Suppressor macrophage (primary cell): ENCODE measurements at places on chromosomes 5 and 9.
A peak's percentile ranks its signal among the peaks of the same experiment; 100 is the strongest.

GRCh38 chr9:22240619-22241018, 206.0 kb upstream of the DMRTA1 start:
- DNase-seq = peak; percentile 48

DNA sequence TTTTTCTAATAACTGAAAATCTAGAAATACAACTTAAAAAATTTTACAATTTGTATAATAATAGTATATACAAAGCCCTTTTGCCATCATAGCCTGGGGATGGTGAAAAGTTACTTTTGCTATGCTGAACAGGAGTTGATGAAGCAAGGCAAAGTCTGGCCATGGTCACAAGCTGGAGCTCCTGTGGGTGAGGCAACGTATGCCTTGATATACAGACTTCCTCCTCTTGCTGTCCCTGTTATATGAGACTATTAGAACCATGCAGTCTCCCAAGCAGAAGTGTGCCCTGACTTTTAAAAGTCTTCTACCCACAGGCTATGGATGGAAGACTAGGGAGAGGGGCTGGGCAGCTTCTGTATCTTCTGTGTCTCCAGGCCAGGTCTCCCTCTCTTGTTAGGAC, 15.7 kb downstream of the FAM151B start:
- DNase-seq = peak; percentile 87

DNA sequence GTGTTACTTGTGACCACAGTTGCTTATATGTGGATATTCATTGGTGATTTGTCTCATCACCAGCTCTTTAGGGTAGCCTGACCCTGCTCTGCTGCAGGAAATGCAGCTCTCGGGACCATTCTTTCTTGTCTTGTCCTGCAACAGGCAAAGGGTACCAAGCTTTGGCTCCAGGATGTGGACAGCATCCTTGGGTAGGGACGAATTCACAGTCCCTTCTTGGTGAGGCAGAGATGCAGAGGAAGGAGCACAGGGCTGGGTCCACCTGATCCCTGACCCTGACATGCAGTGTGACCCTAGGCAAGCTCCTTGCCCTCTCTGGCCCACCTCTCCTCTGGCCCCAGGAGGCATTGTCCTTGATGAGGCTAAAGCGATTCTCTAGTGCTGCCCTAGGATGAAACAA, 37.0 kb upstream of the SYNPO start:
- DNase-seq = no peak

GRCh38 chr5:141677415-141677814, 4.6 kb downstream of the ARAP3 start:
- DNase-seq = no peak

GRCh38 chr9:130871395-130872062, 25.1 kb downstream of the QRFP start:
- no peak for DNase-seq

DNA sequence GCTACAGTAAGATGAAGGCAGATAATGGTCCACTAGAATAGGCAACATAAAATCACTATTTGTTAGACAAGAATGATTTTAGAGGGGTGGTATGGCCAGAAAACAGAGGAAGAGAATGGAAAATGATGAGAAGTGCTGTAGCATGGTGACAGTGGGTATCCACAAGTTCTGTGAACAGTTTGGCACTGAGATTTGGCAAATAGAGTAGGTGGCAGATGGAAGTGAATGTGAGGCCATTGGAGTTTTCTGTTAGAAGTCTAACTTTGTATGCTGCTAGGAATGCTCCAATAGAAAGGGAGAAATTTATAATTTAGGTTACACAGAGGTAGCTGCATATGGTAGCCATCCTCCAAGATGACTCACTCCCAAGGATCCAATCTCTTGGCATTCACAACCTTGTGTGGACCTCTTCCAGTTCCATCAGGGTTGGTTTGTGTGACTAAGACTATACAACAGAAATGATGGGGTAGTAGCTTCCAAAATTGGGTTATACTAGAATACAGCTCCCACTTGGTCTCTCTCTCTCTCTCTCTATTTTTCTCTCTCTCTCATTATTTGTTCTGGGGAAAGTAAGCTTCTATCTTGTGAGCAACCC, 646.9 kb upstream of the ZNF608 start:
- DNase-seq = no peak

GRCh38 chr9:98983295-98984268, 39.9 kb downstream of the COL15A1 start:
- DNase-seq = no peak

DNA sequence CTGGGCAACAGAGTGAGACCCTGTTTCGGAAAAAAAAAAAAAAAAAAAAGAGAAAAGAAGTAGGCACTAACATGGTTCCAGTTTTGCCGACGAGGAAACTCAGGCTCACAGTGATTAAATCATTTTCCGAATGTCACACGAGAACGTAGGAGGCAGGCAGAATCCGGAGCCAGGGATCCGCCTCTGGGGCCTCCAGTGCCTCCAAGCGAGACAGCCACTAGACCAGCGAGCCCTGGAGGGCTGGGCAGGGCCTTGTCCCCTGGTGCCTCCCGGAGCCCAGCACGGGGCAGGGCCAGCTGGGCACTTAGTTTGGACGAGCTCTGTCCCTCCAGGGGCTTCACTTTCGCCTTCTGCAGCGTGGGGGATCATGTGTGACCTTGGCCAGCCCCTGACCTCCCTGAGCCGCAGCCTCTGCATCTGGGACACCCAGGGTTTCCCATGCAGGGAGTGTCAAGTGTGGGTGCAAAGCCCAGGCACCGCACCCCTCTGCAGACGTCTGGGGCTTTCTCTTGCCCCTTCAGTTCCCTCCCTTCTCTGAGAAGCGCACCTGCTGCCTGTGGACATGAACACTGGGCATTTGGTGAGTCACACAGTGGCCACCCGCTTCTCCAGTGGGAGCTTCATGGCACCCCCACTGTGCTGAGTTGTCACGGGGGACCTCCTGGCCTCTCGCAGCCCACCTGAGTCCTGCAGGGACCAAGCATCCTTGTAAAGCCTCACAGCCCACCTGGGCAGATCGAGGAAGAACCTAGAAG, 80.3 kb downstream of the RXRA start:
- peak; percentile 73 for DNase-seq

DNA sequence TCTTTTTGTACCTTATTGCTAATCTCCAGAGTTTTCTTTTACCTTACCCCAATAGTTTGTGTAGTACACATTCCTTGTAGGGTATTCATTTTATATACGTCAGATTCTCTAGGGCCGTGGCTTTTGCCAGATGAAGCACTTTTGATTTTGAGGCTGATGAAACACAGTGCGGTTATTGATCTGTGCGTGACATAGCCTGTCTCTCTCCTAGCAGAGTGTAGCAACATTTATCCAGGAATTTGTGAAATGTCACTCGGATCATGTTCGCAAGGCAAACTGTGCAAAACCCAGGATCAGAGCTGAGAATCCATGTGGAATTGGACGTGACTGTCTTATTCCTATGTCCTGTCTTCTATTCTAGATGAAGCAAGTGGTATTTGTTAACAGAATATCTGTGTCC, 142.0 kb upstream of the SH3GL2 start:
- DNase-seq = no peak

DNA sequence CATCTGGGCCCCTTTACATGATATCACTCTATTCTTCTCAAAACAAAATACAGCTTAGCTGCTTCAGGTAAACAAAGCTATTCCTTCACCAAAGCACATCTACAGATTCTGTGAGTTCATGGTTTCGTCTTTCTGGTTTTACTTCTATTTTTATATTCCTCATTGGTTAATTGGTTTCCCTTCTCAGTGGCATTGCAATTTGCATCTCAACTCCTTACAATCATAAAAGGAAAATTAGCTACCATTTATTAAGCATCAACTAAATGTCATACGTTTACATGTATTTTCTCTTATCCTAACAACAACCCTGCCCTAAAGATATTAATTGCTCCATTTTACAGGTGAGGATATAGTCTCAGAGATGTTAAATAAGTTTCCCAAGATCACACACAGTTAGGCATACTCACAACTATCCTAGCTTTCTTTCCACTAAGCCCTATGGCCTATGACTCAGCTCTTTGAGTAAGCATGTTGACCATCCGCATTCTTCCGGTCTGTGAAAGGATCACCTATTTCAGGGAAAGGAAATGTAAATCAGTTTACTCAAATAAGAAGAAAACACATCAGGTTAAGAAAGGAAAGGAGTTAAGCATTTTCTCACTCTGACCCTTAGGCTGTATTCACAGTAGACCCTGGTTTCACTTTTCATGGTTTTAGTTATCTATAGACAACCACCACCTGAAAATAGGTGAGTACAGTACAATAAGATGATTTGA, 146.1 kb downstream of the CAAP1 start:
- no peak for DNase-seq

DNA sequence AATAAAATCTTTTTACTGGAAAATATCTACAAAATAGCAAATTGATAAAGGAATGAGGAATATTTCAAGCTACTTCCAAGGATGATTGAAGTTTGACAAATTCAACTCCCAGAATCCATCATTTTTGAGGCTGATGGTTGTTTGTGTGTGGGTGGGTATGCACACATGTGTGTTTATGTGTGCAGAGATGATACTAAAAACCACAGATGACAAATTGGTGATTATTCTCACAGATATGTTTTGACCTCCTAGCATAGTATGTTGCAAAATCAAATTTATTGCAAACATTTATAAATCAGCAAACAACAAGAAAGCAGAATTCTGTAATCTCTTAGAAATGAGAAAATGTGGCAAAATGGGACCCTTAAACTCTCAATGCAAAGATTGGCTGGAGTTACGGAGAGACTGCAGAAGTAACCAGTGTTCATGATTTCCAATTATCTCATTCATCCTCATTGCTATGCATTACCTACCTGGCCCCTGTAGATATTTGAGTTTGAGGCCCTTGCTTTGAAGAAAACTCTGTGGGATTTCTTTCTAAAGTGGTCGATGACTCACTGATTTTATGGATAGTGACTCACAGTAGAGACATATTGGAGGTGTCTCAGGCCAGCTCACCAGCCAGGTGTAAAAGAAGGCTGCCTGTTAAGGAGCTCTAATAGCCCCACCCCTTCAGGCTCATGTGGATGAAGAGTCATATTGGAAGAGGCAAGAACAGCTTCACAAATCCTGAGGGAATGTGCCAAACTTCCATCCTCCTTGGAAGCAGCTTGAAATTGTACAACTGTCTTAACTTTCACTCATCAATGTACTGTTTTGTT, 44.6 kb upstream of the TMC1 start:
- DNase-seq = no peak

GRCh38 chr5:73204332-73204731, 31.3 kb downstream of the TMEM174 start:
- no peak for DNase-seq

- no peak for DNase-seq
Observed at GRCh38 chr5:134410822-134411221, 859 bp downstream of the CDKN2AIPNL start.

- DNase-seq = no peak
Observed at GRCh38 chr5:142290577-142291299, 34.1 kb downstream of the SPRY4 start.

- DNase-seq = no peak
Observed at GRCh38 chr9:120360510-120360909, 219.5 kb downstream of the CDK5RAP2 start.

DNA sequence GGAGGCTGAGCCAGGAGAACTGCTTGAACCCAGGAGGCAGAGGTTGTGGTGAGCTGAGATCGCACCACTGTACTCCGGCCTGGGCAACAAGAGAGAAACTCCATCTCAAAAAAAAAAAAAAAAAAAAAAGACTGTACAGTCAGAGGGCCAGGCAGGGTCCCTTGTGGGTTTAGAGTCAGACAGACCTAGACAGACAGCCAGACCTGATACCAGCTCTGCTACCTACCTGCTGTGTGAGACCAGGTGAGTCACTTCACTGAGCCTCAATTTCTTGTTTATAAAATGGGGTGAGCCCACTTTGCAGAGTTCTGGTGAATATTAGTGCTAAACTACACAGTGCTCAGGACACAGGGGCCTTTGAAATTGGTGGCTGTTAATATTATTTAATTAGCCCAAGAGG, 19.7 kb downstream of the TRIM14 start:
- no peak for DNase-seq

- no peak for DNase-seq
Observed at GRCh38 chr9:105128908-105129600, 115.4 kb upstream of the SLC44A1 start.

GRCh38 chr9:117644932-117645636, 59.1 kb upstream of the TLR4 start:
- DNase-seq = peak; percentile 7

- DNase-seq = peak; percentile 82
Observed at GRCh38 chr9:75873712-75874111, 16.8 kb upstream of the PCSK5 start.
